Activated CD4-positive, alpha-beta T cell treated with anti-CD3 and anti-CD28 coated beads, Interleukin-2, Interleukin-4, amounts not matched to agents 100 ng/mL and 50 ng/mL, durations not matched to agents 16 hours and 8 hours (primary cell): ENCODE measurements at places on chromosomes 2 and 18.

GRCh38 chr2:108370080-108370479 is 7.7 kb upstream of the SULT1C4 start:
- peak; percentile 6 for DNase-seq

GRCh38 chr18:3286159-3286558 is 24.2 kb downstream of the MYL12B start:
- DNase-seq: no peak

- peak; percentile 88 for DNase-seq
Measured at GRCh38 chr2:68203587-68203986, 45.9 kb downstream of the PNO1 start.

DNA sequence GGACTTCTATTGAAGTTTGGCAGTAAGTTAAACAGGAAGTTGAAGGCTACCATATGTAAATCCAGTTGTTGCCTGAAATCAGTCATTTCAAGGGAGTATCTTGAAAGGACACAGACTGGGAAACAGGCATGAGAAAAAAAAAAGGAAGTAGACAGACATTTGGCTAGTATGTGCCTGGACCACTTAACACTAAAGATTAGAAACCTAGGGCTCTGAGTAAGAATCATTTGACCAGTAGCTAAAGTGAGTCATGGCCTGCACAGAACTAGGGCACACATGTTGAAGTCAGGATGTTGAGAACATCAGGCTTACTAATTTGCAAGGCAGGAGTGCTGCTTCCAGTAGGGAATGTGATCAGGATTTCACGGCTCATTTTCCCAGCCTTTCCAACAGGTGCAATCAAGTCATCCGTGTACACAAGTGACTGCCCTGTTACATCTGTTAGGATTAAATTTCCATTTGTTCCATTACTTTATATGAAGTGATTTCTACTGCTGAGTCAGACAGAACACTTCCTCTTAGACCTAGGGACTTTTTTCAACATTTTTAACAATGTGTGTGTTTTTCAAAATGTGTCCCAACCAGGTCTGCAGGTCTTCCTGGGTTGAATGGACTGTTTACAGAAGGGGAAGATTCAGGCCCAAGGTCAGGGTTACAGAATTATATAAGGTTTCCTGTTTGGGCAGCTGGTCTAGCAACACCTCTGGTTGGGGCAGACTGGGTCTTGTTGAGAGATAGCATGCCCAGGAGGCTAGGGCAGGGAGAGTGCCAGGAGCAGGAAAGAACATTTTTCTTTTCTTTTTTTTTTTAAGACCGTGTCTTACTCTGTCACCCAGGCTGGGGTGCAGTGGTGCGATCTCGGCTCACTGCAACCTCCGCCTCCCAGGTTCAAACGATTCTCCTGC is 145.6 kb downstream of the TGIF1 start:
- peak; percentile 77 for DNase-seq

DNA sequence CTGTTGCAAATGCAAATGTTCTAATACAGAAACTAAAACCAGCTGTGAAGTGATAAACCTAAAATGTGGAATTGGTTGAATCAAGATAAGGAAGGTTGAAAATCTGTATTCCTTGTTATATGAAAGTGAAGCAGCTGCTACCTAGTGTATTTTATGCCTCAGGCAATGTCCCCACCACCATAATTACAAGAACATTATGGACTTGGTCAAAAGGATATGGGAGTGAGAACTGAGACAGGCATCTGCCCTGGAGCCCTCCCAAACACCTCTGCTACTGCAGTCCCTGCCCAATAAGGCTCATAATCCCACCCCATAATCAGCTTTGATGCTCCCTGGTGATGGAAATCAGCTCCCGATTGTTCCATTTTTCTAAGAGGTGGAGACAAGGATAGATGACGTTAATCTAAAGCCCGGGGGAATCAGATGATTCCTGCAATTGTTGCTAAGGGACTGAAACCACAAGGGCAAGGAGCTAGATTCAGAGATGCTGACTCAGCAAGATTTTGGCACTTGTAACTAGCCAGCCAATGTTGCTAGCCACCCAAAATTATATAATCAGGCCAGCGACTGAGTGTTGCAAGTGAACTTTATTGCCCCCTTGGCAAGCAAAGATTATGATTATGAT is 69.5 kb downstream of the EVA1A start:
- DNase-seq: no peak

DNA sequence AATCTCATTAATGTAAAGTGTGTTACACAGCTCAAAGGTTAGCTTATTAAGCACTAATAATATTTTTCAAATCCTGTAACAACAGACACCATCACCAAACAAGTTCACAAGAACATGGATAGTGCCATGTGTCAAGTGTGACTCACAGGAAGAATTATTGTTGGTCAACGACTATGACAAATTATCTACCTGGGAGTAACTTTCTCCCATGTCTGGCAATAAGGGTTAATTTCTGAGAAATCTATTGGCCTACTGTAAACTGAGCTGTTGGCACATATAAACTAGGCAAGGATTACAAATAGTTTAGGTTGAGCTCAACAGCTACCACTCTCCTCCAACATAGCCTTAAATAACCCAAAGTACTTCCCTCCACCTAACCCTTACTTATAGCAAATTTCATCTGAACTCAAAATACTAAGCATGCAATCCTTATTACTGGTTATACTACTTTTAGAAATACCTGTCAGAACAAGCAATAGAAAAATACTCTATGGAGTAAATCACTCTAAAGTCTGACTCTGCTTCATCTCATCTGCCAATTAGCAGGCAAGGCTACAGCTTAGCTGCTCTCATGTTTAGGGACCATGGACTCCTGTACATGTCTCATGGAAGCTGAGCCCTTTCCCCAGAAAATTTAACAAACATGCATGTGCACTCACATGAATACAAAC is 223.0 kb downstream of the NBAS start:
- no peak for DNase-seq

- DNase-seq: no peak
Measured at GRCh38 chr2:162748566-162749215, 89.9 kb downstream of the KCNH7 start.

GRCh38 chr2:222320436-222321395 is 21.9 kb upstream of the PAX3 start:
- no peak for DNase-seq
